K562 (cell line): ENCODE measurements at places on chromosomes 12 and 14. TPM values are rescaled to one million over a fixed set of nuclear protein-coding genes. Genes with fewer than 3 reads are reported as not detected.

Gene GLI1
- total RNA-seq = 2.1 and 3.7 TPM in 2 replicates

Gene DEGS2
- total RNA-seq = 2.7 TPM in 2 replicates

Gene GON7
- total RNA-seq = 13.7 and 14.9 TPM in 2 replicates

Gene CDKN3
- 41.3 and 46.5 TPM in 2 replicates for total RNA-seq

Gene ST8SIA1
- total RNA-seq = 3.4 and 4.3 TPM in 2 replicates

Gene TMEM253
- 0.18 and 0.20 TPM in 2 replicates for total RNA-seq

DNA sequence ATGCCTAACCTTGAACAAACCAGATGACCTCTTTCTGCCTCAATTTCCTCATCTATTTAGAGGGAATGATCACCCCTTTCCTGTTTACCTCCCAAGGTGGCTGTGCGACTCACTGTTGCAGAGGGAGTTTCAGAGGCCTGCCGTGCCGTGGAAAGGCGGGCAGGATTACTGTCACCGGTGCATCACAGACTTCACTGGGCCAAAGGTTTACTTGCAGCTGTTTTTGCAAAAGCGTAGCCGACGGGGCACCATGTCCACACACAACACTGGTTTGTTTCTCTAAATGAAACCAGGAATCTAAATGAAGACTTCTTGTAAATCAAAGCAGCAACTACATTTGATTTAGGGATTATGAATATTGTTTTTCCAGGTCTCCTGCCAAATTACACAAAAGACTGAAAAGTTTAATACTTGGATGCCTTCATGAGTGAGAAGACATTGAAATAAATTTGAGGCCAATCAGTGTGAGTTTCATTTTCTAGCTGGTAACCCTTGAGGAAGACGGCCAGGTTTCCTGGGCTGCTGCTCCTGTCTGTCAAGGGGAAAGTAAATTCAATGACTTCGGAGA, 696.1 kb upstream of the TMEM132C start:
- no peak for DNase-seq
- no peak overlapping the region for H3K4me3 ChIP-seq
- H3K4me1 ChIP-seq = no peaks in the 10 kb centered on the region
- H3K27ac ChIP-seq = no peak overlapping the region
- H3K27me3 ChIP-seq = no peaks in the 10 kb centered on the region

GRCh38 chr12:131369094-131369845, 341.6 kb upstream of the SFSWAP start:
- no peak overlapping the region for H3K4me3 ChIP-seq
- peaks cover 18% of the 10 kb centered on the region for H3K27me3 ChIP-seq
- no peaks in the 10 kb centered on the region for H3K36me3 ChIP-seq
- no peak overlapping the region for H3K27ac ChIP-seq

DNA sequence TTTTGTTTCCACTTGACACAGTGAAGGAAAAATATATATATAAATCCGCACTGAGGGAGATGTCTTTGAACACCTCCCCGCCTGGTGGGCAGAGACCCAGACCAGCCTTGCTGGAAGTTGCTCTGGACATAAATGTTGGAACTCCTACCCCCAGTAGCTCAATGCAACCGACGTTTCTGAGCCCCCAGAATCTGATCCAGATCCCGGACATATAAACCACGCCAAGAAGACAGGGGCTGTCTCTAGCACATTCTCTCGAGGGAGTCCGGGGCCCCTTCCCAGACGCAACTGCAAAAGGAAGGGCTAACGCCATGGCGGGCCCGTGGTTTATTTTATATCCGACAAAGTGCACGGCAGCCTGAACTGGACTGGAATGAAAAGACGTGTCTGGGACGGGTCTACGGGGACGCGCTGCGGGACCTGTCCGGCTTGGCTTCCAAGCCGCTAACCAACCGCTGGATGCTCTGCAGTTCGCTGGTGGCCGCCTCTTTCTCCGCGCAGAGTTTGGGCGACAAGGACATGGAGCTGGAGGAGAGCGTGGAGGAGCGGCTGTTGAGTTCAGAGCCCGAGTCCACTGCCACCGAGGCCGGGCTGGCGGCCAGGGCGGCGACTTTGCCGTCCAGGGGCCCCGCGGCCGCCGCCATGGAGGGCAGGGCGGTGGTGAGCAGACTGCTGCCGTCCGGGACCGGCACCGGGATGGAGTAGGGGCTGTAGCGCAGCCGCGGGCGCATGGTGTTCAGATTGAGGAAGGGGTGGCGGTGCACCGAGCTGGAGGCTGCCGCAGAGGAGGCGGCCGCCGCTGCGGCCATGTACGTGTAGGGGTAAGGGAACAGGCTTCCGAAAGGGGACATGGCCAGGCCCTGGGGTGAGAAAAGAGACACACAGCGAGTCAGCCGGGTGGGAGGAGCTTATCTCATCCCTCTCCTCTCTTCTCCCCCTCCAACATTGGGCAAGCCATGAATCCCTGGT, 12.2 kb downstream of the TBX3 start:
- H3K4me3 ChIP-seq = no peak overlapping the region
- no peak overlapping the region for H3K27ac ChIP-seq
- no peak for DNase-seq
- H3K36me3 ChIP-seq = no peaks in the 10 kb centered on the region
- H3K27me3 ChIP-seq = peaks cover 27% of the 10 kb centered on the region
- no peaks in the 10 kb centered on the region for H3K4me1 ChIP-seq

DNA sequence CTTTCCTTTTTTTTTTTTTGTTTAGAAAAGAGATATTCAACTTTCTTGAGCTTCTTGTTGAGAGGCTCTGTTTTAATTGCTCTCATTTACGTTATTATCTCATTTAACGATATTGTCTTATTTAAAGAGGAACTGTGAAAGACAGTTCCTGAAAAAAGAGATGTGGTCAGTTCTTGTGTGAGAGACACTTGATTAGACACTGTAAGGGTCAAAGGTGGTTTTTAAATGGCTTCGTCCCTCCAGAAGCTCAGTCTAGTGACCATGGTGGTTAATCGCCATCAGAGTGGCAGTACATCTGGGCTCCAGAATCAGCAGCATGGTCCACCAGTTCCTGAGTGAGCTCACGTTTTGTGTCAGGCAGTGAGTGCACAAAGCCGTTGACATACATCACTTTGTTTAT, 57.9 kb upstream of the KCNA5 start:
- H3K4me1 ChIP-seq = no peaks in the 10 kb centered on the region
- no peaks in the 10 kb centered on the region for H3K36me3 ChIP-seq
- no peak overlapping the region for H3K27ac ChIP-seq
- no peak overlapping the region for H3K4me3 ChIP-seq

- H3K4me1 ChIP-seq = peaks cover 20% of the 10 kb centered on the region
- peaks cover 18% of the 10 kb centered on the region; the same call in 2 of the 3 replicates for H3K36me3 ChIP-seq
- no peak overlapping the region for H3K4me3 ChIP-seq
- DNase-seq = no peak
Measured at GRCh38 chr12:57724003-57724935, 14.3 kb downstream of the AGAP2 start.

DNA sequence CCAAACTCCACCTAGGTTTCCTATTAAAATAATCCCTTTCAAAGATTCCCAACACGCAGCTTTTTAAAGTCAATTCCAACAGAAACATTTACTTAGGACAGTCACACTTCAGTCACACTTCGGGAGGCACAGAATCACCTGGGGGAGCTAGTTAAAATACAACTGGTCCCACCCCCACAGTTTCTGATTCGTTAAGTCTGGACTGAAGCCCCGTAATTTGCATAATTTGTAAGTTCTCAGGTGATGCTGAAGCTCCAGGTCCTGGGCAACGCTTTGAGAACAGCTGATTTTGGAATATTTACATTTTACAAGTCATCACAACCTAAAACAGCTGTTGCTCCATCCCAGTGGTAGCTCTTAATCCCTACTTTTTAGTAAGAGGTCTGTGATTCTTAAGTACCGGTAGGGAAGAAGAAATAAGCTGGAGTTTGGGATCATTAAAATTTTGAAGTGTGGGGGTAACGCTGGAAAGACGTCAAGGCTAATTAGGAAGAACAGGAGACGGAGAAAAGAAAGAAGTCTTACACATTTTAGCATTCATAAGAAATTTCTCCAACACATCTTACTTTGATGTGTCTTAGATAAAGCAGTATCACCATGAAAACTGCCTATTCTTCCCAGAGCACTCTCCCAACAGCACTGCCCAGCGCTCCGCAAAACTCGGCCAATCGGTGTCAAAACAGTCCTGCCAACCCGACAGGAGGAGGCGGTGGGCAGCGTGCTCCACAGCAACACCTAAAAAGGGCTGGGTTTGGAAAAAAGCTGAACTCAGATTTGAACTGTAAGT, 1.1 kb downstream of the IPO8 start:
- peak; percentile 43 for DNase-seq
- peak overlapping the region; percentile 78 for H3K4me3 ChIP-seq
- peaks cover 13% of the 10 kb centered on the region for H3K4me1 ChIP-seq
- 0 out of 3 replicates have a peak, but pooled peaks cover 3% of the 10 kb centered on the region for H3K36me3 ChIP-seq
- H3K27ac ChIP-seq = peak overlapping the region; percentile 86; the same call in 1 of the 3 replicates

DNA sequence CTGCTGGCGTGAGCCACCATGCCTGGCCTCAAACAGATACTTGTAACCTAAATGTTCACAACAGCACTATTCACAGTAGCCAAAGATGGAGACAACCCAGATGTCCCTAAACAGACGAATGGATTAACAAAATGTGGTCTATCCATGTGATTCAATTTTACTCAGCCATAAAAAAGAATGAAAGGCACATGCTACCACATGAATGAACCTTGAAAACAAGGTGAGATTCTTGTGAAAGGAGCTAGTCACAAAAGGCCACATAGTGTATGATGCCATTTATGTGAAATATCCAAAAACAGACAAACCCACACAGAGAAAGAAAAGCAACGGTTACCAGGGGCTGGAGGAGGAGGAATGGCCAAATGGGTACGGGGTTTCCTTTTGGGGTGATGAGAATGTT, 19.6 kb upstream of the P2RX7 start:
- H3K27ac ChIP-seq = no peak overlapping the region
- no peaks in the 10 kb centered on the region for H3K36me3 ChIP-seq
- H3K27me3 ChIP-seq = no peaks in the 10 kb centered on the region

- H3K4me1 ChIP-seq = no peaks in the 10 kb centered on the region
- no peaks in the 10 kb centered on the region for H3K36me3 ChIP-seq
- no peak for DNase-seq
Measured at GRCh38 chr14:85873006-85873405, 343.1 kb downstream of the FLRT2 start.

DNA sequence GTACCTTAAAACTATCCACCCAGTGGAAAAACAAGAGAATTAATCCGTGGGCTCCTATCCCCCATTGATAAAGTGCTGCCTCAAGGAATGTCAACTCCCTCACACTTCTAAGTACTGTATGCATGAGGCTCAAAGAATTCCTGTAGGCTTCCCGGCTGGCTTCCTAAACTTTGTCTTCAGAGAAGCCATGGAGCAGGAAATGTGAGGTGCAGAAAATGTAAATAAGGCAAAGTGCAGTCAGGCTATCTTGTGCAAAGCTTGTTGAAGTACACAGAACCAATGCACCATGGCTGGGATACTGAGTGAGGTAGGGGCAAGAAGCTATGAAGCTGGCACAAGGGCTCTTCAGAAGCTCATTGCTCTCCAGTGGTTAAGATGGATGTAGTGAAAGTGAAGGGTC, 611.0 kb downstream of the FSCB start:
- H3K4me3 ChIP-seq = no peak overlapping the region

GRCh38 chr14:105196265-105196960, 15.3 kb upstream of the NUDT14 start:
- H3K36me3 ChIP-seq = no peaks in the 10 kb centered on the region
- peak; percentile 36 for DNase-seq
- H3K27ac ChIP-seq = no peak overlapping the region
- H3K4me1 ChIP-seq = peaks cover 74% of the 10 kb centered on the region
- H3K4me3 ChIP-seq = no peak overlapping the region

DNA sequence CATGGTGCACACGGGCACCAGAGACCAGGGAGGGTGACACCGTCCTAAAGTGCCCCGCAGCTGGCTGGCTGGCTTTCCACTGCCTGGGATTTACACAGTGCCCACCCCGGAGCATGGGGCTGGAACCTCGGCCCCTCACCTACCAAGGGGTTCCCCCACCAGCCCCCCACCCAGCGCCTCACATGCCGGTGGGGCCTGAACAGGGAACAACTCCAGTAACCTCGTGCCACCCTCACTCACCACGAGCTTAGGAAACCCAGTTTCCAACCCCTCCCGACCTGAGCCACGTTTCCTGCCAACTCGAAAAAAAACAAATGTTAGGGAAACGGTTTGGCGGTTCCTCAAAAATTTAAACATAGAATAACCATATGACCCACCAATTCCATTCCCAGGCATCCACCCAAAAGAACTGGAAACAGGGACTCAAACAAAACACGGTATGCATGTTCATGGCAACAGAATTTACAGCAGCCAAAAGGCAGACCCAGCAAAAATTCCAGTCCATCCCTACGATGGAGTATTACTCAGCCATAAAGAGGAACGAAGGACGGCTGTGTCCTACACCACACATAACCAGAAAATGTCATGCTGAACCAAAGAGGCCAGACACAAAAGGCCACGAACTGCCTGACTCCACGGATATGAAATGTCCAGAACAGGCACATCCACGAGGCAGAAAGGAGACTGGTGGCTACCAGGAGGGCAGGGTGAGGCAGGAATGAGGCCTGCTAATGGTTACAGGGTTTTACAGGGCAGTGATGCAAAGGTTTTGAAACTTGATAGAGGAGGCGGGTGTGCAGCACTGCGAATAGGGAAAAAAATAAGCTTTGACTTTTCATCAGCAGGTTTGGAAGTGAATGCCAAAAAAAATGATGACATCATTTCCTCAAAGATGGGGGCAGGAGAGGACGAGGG, 68.9 kb downstream of the NCOR2 start:
- peaks cover 15% of the 10 kb centered on the region; the same call in 1 of the 3 replicates for H3K36me3 ChIP-seq
- no peaks in the 10 kb centered on the region for H3K27me3 ChIP-seq
- peaks cover 3% of the 10 kb centered on the region; the same call in 2 of the 3 replicates for H3K4me1 ChIP-seq
- no peak for DNase-seq

- H3K4me3 ChIP-seq = no peak overlapping the region
- DNase-seq = no peak
- H3K27me3 ChIP-seq = no peaks in the 10 kb centered on the region
Measured at GRCh38 chr12:40565029-40565633, 127.1 kb upstream of the CNTN1 start.

DNA sequence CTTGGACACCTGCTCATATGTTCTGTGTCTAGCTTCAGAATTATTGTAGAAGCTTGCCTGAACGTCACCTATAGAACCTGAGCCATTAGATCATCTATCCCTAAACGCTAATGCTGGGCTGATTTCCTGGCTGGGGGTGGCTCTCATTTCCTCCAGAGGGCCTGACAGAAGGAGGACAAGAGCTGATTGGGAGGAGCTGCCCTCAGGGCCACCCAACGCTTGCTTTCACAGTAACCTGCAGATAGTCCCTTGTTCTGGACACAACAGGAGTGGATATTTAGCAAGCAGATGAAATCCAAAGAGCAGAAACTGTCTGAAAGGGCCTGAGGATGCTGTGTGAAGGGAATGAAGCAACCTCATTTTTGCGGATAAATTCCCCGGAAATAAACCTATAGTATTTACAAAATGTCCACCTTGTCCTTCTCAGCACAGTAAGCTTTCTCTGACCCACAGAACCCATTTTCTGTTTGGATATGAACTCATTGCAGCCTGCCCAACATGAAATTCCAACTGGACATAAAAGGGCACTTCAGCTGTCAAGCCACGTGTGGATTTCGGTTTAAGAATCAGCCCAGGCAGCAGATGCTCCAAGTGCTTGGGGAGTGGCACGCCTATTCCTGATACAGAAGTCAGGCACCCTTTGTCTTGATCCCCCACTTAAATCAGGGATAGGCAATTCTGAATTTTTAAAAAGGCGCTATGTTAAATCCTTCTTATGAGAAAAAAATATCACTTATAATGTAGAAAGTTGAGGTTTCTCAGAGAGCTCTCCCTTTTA, 32.8 kb upstream of the TUBA1C start:
- H3K36me3 ChIP-seq = no peaks in the 10 kb centered on the region
- H3K27ac ChIP-seq = peak overlapping the region; percentile 87; the same call in 2 of the 3 replicates
- no peaks in the 10 kb centered on the region for H3K27me3 ChIP-seq
- H3K4me1 ChIP-seq = peaks cover 40% of the 10 kb centered on the region
- H3K4me3 ChIP-seq = peak overlapping the region; percentile 34; the same call in 1 of the 2 replicates
- DNase-seq = no peak
